ENCODE measurements at places on chromosomes 7 and 10.

DNA sequence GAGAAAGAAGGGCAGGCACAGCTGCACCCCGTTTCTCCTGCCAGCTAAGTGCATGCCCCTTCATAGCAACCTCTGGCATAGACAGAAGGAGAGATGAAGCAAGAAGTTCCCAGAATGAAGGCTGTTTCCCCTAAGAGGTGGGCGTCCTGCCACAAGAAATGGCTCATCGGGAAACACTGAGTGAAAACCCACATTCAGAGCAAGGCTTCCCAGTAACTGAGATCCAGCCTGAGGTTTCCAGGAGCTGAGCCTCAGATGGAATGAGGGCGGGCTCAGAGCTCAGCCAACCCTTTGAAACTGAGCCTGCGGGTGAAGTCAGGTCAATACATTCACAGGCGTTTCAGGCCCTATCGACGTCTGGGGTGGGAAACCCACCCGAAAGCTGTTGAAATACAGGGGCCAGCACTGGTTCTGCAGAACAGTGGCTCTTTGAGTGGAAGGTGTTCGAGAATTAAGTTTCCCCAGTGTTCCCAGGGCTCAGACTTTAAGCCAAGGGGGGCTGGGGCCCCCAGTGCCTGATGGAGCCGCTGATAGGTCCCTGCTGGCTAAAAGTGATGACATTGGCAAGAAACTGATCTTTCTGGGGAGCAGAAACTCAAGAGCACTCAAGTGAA, 510.2 kb downstream of the RPS24 start:
- DNase-seq: no peak

DNA sequence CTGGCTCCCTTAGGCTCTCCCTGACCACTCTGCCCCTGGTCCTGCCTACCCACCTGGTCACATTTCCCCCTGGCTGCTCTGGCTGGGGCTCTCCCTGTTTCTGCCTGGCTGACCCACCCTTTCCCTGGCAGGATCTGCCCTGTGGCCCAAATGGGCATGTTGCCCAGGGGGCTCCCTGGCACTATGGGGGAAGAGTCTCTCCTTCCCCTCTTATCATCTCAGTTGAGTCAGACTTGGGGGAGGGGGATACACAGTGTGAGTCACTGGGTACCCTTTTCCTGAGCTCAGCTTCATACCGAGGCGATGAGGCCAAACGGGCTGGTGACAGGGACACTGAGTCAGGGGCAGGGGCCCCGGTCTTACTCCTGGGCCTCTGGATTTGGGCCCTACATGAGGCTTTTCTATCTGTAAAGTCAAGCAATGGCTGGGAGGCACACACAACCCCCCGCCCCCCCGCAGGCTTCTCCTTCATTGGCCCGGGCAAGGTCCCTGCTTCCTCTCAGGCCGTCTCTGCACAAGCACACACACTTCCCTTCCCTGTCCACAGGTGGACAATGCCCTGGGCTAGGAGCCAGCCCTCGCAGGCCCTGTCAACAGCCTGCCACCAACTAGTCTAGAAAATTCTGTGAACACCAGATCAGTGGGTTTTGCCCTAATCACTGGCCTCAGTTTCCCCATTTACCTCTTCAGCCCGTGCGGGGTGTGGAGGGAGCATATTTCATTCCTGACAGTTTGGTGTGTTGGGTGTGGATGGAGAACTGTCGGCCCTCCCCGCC, 627 bp upstream of the FLNC start:
- no peak for DNase-seq

GRCh38 chr7:91843831-91844230, 36.7 kb downstream of the MTERF1 start:
- DNase-seq: no peak

DNA sequence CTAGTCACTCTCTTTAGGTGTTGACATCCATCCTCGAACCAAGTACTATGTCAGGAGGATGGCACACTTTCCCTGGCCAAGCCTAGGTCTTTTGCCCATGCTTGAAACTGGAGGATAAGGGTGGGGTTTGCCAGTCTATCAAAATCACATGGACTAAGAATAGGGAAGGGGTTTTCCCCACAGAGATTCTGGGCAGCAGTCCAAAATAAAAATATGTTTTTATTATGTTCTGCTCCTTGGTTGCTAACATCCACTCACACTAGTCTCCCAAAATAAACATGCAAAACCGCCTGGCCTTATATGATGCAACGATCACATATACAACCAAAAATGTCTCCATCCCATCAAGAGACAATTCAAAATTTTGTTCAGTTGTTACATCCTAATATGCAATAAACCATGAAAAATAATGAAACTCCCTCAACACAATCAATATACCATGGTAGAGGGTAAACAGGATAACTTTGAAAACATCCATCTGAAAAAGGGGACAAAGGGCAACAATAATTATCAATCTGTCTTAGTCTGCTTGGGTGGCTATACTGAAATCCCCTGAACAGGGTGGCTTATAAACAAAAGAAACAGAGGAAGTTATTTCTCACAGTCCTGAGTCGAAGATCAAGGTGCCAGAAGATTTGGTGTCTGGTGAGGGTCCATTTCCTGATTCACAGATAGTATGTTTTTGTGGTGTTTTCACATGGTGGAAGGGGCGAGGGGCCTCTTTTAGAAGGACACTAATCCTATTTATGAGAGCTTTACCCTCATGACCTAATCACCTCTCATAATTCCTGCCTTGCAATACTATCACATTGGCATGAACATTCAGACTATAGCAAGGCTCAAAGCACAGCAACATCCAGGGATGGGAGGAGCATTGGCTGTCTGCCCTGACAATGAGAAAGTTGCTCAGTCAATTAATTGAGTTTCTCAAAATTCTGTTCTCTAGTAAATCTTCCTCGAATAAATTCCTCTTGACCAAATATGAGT, 159.3 kb downstream of the ETV1 start:
- DNase-seq: no peak

GRCh38 chr10:4131407-4132215, 346.6 kb upstream of the KLF6 start:
- DNase-seq: no peak

- no peak for DNase-seq
Measured at GRCh38 chr7:25852211-25852938, 299.6 kb upstream of the NFE2L3 start.

- DNase-seq: no peak
Measured at GRCh38 chr10:125141860-125142484, 18.4 kb downstream of the CTBP2 start.

DNA sequence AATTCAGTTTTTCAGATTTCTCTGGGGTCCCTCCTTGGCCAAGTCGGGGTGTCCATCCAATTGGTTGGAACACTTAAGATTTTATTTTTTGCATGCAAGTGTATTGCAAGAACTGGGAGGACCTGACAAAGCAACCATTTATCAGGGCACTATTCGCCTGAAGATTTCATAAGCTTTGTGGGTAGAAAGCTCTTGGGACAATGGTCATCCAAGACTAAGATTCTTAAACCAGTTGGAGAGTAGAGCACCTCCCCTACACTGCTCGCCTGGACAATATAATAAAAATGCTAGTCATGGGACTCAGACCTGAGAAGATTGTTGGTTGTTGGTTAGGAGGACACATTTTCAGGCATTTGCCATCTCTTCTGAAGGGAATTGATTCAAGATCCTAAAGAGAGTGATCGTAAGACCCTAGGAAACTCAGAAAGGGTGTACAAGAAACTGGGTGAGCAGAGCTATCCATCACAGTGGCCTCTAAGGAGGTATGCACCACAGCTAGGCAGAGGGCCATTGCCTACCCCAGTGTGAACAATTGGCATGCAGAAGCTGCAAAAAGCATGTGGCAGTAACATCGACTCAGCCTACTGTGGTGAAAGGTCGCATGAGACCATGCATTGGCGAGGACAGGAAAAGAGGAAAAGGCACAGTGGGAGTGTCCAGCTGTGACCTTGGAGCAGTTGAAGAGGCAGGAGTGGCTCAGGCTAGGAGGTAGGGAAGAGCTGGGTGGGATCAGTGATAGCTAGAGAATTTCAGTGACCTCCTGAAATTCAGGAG, 1235.3 kb upstream of the AUTS2 start:
- DNase-seq: no peak

DNA sequence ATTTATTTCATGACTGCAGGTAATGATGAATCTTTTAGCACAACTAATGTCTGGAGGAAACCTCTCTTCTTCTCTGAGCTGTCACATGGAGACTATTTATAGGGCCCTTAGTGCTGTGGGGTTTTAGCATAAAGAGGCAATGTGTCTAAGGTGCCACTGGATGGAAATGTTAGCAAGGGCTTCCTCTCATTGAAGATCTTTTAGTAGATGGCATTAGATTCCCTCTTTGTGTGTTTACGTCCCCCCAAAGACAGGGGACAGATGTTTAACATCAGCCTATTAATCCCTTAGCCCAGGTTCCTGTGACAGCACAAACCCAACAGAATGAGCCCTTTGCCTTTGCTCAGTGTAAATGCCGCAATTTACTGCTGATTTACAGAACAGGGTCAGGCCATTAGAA, 208.6 kb downstream of the SKAP2 start:
- DNase-seq: no peak

GRCh38 chr7:876972-877311, 588 bp downstream of the GET4 start:
- DNase-seq: no peak

DNA sequence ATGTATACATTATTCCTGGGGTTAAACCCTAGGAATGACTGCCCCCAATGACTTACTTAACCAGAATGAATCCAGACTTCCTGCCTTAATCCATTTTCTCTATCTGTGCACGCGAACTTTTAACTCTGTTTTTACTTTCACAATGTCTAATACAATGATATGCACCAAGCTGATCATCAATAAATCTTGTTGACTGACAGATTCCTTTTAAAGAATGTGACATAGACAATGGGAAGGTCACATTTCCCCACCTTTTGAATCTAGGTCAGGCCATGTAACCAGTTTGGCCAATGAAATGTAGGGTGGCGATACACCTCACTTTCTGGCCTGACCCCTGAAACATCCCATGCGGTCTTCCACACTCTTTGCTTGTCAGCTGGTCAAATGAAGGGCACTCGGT, 23.2 kb upstream of the ELAPOR2 start:
- no peak for DNase-seq

GRCh38 chr10:69321039-69321715, 42.9 kb downstream of the HK1 start:
- DNase-seq: no peak

DNA sequence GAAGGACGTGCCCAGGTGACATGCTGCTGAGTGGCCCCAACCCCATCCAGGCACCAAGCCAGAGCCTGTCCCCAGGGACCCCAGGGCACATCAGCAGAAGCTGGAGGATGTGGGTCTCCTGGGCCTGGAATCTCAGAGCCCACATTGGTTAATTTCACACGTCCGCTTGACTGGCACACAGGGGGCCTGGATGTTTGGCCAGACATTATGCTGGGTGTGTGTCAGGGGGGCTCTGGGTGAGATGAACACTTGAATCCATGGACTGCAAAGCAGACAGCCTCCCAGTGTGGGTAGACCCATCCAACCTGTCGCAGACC, 79.1 kb upstream of the RET start:
- no peak for DNase-seq

DNA sequence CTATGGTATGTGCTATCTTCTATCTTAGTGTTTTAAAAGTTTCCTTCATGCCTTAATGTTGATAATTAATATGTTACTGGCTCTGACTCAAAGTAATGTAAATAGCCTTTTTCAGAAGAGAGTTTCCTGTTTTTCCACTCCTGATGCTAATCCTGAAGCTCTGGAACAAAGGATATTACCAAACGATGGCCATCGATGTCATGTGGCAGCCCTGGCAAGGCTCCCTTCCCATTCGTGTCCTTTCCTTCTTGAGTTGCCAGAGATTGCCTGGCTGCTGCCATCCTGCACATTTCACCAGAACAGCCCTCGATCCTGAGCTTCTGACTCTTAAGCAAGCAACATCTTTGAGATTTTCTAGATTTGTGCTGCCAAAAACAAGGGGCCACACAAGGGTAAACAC, 46.0 kb downstream of the RNF133 start:
- DNase-seq: no peak

GRCh38 chr7:33706771-33707200, 198.6 kb upstream of the BMPER start:
- DNase-seq: no peak

DNA sequence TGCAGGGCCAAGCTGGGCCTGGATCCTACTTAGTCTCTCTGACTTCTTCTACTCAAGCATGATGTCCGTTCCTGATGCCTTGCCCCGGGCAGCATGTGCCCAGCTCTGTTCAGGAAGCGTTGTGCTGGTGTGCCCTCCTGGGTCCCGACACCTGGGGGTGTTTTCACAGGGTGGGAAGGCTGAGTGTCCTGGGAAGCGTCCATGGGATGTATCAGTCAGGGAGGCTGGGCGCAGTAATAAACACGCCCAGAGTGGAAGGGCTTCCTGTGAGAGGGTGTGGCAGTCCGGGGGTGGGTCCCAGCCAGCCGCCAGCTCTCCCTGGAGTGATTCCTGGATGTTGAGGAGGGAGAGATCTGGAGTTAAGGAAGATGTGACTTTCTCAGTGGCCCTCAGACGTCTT, 29.0 kb downstream of the FOXK1 start:
- DNase-seq: no peak

DNA sequence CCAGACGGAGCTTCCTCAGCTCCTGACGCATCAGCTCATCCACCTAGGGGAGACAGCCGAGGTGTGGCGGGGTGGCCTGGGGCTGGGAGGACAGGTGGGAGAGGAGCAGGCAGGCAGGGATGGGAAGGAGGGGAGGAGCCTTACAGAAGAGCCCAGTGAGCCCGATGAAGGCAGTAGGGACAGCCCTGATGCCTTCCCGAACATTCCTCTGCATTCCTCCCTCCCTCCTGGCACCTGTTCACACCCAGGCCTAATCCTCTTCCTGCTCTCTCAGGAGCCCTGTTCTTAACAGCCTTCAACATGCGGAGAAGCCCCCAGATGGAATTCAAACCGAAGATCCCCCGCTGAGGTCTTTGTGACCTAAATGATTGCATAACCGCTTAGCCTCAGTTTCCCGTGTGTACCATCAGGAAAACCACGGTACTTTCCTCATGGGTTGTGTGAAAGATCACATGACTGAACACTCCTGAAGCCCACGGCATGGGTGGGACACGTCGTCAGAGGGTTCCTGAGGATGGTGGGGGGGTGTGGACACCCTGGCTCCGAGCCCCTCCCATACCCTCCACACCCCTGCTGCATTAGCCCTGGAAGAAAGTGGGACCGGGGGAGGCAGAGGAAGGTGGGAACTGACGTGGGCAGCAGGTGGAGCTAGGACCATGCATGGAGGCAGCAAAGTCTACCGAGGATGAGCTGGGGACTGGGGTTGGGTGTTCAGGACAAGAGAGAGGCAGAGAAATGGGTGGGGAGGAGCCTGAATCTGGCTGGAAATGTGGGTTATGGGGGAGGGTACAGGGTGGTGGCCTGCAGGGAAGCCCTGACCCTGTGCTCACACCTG, 8.8 kb upstream of the ASB10 start:
- no peak for DNase-seq

DNA sequence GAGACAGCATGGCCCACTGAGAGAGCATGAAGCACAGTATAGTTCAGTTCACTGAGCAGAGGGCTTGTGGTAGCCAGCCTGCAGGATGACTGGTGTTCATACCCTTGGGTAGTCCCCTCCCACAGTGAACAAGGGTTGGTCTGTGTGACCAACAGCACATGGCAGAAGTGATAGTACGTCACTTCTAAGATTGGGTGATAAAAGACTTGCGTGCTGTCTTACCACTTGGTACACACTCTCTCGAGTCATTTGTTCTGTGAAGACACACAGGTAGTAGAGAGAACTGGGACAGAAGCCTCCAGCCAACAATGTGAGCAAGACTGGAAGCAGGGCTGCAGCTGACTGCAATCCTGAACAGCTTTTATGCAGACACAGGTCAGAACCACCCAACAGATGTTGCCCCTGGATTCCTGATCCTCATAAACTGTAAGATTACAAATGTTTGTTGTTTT, 14.6 kb downstream of the EPC1 start:
- peak; percentile 35 for DNase-seq

- no peak for DNase-seq
Measured at GRCh38 chr10:48444266-48444665, 137.8 kb downstream of the MAPK8 start.
